Head of caudate nucleus (tissue), 42 donors: ENCODE measurements at places on chromosomes 3 and 15.

- DNase-seq, result no peak
Measured at GRCh38 chr3:9036404-9037131, 73.3 kb upstream of the RAD18 start.

DNA sequence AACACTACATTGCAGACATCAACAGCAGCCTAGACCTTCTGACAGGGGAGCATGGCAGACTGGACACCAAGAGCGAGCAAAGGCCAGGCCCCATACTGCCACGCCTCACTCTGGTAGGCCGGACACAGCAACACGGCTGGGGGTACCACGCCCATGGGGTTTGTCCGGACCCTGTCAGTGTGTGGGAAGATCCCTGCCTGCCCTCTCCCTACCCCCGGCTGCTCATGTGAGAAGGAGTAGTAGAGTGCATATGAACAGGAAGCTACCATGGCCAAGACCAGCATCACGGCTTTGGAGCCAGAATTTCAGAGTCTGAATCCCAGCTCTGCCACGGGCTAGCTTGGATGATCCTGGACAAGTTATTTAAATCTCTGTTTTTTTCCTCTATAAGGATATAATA is 27.9 kb downstream of the ALDH1L1 start:
- DNase-seq, result no peak

GRCh38 chr15:28021281-28022039 is 77.7 kb downstream of the OCA2 start:
- peak; percentile 64 for DNase-seq

DNA sequence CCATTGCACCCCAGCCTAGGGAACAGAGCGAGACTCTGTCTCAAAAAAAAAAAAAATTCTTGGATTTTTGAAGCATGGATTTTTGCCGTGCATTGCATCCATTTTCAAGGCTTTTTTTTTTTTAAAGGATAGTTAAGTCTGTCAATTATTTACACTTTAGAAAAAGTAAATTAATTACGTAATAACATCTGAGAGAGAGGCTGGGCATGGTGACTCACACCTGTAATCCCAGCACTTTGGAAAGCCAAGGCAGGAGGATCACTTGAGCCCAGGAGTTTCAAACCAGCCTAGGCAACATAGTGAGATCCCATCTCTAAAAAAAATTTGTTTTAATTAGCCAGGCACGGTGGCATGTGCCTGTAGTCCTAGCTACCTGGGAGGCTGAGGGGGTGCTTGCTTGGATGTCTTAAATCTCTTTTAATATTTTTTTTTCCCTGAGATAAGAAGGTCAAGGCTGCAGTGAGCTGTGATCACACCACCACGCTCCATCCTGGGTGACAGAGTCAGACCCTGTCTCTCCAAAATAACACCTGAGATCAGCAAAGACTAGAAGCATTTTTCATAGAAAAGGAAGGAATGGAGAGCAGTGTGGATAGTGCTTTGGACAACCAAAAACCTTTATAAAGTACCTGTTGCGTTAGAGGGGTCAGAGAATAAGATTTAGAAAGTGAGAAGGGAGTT is 6.8 kb upstream of the SENP7 start:
- no peak for DNase-seq

DNA sequence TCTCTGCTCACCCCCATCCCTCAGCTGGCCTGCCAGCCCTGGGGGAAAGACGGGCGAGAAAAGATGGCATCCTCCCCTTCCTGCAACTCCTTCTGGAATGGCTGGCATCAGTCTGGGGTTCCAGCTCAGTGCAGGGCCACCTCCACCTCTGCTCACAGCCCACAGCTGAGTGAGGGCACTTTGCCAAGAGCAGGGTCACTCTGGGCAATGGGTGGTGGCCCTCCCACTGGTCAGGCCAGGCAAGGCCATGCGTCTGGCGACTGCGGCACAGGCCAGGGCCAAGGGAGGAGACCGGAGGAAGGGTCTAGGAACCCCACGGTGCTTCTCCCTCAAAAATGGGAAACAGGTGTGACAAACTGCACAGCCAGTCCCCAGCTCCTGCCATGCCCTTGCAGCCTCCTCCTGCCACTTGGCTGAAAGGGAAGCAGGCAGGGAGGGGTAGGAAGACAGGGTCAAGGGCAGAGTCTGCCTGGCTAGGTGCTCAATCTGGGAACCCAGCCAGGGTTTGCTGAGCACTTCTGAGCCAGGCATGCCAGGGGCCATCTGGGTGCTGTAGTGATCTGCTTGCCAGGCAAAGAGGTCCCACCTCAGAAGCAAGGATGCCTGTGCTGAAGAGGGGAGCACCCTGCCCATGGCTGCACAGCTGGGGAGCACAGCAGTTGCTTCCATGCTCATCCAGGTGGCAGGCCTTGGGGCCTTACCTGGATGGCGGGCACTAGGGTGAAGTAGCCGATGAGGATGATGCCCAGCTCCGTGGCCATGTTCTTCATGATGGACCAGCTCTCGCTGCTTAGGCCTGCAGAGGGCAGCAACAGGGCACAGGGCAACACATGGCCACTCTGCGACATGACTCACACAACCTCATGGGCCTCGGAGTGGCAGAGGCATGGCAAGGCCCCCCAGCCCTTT is 41.2 kb downstream of the PTPN23 start:
- no peak for DNase-seq

- no peak for DNase-seq
Measured at GRCh38 chr3:196736670-196737374, 2.8 kb upstream of the PAK2 start.

- DNase-seq, result no peak
Measured at GRCh38 chr3:31389939-31390338, 142.8 kb upstream of the STT3B start.

GRCh38 chr3:114498539-114499370 is 204.9 kb downstream of the TIGIT start:
- DNase-seq, result peak; percentile 80

GRCh38 chr3:115666920-115667737 is 43.8 kb downstream of the GAP43 start:
- DNase-seq, result no peak

DNA sequence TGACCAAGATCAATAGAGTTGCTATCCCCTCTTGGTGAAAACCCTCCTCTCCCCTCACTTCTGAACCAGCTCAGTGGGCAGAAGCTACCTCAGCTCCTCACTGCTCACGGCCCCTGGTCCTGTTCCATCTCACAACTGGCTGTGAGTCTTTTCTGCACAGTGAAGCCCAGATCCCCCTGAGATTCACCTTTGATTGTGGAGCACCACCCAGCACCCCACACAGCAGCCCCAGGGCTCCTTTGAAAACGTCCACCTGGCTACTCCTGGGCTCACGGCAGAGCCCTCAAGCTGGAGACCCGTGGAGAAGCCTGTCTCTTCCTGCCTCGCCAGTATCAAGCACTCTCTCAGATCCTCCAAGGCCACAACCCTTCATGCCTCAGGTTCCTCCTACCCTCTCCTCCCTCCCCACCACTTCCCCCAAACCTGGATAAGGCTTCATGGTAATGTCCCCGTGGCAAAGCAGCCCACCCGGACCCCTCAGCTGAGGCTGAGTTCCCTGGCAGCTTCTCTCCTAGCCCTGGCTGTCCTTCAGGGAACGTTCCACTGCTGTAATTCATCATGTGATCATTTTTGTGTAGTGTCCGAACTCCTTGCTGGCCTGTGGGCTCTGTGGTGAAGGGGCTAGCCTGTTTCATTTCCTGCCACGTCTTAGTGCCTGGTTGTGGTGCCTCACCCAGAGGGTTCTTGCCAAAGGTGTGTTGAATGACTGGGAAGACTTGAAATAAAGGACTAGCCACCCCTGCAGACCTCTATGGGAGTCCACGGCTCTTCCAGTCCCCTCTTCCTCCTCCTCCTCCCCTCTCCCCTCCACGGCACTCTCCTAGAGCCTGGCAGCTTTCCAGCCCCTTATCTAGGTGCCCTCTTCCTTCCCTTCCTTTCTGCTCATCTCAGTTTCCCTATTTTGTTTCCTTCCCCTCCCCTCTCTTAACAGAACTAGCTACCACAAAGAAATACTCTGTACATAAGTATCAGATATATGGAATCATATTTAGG is 44.5 kb downstream of the KY start:
- no peak for DNase-seq

GRCh38 chr3:129474984-129475804 is 35.2 kb downstream of the IFT122 start:
- peak; percentile 65 for DNase-seq

- DNase-seq, result no peak
Measured at GRCh38 chr3:95333826-95334225, 1271.0 kb downstream of the NSUN3 start.

- DNase-seq, result no peak
Measured at GRCh38 chr15:45179221-45179985, 8.4 kb downstream of the SHF start.

- no peak for DNase-seq
Measured at GRCh38 chr3:40229963-40230362, 79.5 kb upstream of the EIF1B start.

- no peak for DNase-seq
Measured at GRCh38 chr3:76646921-76647562, 392.9 kb upstream of the ROBO2 start.

DNA sequence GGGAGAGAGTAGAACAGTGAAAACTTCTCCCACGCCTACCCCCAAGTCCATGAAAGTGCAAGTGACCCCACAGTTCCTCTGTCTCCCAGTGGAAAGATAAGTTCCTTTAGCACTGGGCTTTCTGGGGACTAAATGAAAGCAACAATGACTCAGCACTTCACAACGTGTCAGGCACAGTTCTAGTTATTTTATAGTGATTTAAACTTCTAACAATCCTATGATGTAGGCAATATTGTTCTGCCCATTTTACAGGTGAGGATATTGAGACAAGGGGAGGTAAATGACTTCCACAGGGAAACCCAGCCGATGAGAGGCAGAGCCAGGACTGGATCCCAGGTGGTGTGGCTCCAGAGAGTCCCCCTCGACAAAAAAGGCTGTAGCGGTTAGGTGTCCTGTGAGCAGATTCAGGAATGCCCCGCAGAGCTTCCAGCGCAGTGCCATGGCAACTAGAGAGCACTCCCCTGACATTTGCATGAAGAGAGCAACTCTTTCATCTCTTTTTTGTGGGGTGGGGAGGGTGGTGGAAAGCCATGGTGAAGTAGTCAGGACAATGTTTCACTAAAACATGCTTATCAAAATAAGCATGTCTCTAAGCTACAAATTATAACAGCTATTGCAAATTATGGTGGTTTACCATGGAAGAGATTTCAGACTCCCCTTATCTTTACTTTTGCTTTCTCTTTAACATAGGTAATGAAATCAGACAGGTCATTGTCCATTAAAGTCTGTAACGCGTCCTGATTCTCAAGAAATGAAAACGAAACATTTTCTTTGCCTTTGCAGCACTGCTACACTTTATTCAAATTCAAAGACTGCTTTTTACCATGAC is 62.1 kb downstream of the NR2F2 start:
- no peak for DNase-seq

DNA sequence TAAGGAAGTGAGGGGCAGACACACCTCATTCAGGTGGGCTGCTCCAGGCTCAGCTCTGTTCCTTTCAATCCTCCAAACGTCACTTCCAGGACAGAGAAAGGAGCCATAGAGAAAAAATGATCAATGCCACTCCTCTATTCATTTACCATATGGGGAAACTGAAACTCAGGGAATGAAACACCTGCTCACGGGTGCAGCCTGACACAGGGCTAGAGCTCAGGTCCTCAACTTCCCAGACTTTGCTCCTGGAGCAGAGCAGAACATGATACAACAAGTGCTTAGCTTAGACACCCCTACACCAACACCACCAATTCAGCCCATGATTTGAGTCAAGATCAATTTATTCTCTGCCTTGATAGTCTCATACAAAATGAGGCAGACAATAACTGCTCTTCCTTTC is 58.5 kb upstream of the LPP start:
- DNase-seq, result no peak

DNA sequence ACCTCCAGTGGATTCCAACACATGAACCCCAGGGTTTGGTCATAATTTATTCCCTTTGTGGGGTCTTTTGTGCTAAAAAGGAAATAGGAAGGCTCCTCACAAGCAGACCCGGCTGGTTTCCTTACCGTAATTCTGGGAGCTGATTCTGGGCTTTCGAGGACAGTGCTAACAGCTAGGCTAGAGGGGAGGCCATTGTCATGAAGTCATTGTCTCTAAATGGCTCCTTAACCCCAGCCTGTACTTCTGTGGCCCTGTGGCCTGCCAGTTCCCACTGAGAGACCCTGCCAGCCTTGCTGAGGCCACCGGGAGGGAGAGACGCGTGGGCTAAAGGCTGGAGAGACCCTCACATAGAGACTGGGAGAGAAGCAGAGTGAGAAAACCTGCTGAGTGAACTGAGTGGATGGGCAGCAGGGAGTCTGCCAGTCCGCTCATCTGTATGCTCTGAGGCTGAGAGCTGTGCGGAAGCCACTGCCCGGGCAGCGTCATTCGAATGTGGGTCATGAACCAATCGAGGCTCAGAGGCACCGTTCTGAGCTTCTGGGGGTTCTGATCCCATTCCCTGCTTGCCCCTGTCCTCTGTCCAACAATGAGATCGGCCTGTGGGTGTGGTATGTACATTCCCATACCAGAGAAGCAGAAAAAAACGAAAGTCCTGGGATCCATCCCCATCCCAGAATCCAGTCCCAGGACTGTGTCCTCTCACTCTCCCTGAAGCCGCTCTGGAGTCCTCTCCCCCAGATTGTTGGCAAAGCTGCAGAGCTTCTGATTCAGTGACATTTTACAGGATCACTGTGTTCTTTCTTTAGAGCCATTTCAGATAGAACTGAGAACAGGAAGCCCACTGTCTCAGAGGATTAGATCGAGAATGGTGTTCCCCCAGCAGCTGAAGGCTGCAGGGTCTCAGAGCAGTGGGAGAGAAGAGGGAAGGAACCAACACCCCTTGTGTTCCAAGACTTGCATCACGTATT is 21.3 kb upstream of the DGKG start:
- DNase-seq, result no peak

- no peak for DNase-seq
Measured at GRCh38 chr15:66572146-66572545, 6.3 kb upstream of the LCTL start.

- DNase-seq, result no peak
Measured at GRCh38 chr15:35777061-35777460, 231.1 kb upstream of the DPH6 start.

DNA sequence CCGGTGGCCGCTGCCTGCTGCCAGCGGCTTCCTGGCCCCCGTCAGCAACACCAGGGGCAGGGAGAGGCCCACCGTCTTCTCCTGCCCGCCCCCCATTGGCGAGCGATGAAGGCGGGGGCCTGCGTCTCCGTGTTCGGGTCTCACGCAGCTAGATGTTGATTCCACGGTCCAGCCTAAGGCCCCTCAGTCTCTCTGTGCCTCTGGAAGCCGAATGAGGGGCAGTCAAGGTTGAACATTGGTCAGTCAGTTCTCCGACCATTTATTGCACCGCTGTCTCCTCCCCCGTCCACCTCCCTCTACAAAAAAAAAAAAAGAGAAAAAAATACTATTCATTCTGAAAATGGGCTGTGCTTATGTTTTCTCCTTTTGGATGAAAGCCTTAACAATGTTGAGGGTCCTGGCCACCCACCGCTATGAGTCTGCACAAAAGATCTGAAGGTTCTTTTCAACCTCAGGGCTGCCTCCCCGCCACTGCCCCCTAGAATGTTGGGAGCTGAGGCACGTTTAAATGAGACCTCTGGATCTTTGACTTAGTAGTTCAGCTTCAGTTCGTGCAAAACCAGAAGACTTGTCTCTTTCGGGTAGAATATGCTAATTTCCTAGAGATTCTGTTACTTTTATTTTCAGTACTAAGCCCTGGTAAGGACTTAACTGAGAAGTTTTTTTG is 736 bp downstream of the IREB2 start:
- DNase-seq, result peak; percentile 15
